ENCODE measurements at places on chromosomes 3 and 15. TPM values are rescaled to one million over a fixed set of nuclear protein-coding genes. Genes with fewer than 3 reads are reported as not detected.

- DNase-seq = no peak
Measured at GRCh38 chr3:153195349-153195879, 33.4 kb downstream of the RAP2B start.

- peak; percentile 61 for DNase-seq
Measured at GRCh38 chr3:126103121-126104027, 19.4 kb upstream of the SLC41A3 start.

GRCh38 chr3:31253782-31254181 lies 278.9 kb upstream of the STT3B start:
- DNase-seq = no peak

- DNase-seq = no peak
Measured at GRCh38 chr3:11510001-11510340, 133.7 kb downstream of the VGLL4 start.

DNA sequence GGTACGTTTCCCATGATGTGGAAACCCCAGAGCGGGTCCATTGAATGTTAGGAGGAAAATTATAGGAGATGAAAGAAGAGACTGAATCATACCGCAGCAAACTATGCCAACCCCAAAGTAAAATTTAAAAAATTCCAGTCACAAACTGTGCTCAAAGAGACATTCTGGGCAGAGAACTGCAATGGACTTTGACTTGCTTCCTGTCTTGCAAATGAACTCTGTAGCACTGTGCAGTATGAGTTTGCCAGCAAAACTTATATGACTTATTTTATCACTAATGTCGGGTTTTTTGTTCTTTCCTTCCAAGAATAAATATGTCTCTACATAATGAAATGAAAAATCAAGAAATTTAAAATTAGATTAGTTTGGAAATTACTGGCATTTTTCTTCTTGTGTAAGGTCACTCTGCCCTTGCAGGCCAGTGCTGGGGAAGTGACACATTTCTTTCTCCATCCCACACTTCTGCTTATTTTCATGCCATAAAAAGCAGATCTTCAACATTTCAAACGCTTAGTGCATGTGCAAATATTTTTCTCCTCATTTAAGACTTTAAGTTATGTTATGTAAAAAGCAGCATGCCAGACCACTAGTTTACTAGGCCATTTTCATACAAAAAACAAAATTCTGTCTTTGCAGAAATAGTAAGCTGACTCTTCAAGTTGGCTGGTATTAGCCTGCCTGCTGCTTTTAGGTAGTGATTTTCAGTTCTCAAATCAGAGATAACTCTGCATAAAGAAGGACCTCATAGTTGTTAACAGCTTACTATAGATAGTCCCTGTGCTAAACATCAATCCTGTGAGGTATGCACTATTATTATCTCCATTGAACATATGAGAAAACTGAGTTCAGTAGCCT lies 32.2 kb upstream of the SSR3 start:
- DNase-seq = no peak

GRCh38 chr3:6510713-6511112 lies 350.2 kb upstream of the GRM7 start:
- DNase-seq = no peak

The LRRC3B gene
- 11.3 TPM for total RNA-seq

The EPHB3 gene
- total RNA-seq = 2.0 TPM

The TEX55 gene
- total RNA-seq = 0.27 TPM
